ENCODE measurements at places on chromosomes 6 and 20. TPM values are rescaled to one million over a fixed set of nuclear protein-coding genes. Genes with fewer than 3 reads are reported as not detected.

DNA sequence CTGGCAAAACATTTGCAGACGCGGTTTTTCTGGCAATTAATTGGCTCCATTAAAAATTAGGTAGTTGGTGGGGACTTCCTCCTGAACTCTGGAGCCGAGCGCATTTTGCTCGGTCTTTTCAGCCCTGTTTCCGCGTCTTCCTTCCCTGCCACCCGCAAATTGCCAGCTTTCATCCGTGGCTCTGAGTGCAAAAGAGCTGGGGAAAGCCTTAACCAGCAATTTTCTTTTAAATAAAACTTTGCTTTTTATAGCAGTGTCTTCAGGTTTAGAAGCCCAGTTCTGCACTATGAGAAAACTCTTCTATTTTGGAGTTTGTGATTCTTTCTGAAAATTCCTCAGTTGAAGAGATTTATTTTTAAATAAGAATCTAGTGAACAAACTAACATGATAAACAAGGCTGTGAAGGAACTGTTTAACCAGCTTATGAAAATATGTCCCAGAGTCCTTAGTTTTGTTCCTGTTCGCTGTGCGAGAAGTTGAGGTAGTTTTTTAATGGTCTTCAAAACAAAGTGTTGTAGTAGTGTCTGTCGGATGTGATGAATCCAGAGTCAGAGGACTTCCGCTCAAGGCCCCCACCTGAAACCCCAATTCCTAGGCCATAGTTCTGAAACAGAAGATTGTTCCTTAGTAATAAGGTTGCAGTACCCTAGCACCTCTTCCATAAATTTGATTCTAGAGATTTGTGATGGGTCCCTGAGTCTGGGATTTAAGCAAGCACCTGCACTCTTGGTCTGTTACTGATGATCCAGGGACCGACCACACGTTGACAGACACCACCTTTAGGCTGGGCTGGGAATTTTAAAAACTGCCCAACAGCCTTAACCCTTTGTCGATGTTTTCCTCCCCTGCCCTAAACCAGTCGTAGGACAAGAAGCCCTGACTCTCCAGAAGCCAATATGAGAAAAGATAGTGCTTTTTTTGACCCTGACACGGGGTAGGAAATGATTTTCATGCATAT lies 950 bp downstream of the KCTD20 start:
- DNase-seq: peak; percentile 79

The FILIP1 gene
- 3.7 TPM for total RNA-seq

The UNC93A gene
- not detected for total RNA-seq

The TPBG gene
- 26.7 TPM for total RNA-seq

The C6orf163 gene
- 3.1 TPM for total RNA-seq

The PACRG gene
- total RNA-seq: 1.7 TPM

The COX4I2 gene
- total RNA-seq: not detected

DNA sequence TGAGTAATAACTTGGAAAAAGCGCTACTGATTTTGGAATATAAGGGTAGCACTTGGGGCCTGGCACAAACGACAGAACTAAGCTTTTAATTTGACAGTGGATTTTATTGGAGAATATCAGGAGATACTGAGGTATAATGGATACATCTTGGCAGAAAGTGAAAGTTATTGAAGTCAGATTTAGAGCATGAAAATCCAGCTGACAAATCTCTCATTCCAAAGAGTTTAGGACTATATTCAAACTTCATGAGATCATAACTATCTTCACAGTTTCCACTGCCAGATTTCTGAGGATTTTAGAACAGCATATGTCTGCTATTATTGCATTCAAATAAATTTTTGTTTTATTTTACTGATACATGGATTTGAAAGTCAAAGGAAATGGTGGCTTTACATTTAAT lies 132.3 kb upstream of the THEMIS start:
- DNase-seq: no peak

- DNase-seq: peak; percentile 61
Observed at GRCh38 chr6:135145063-135145800, 35.9 kb upstream of the MYB start.

GRCh38 chr6:112281821-112282615 lies 27.7 kb upstream of the LAMA4 start:
- peak; percentile 14 for DNase-seq

GRCh38 chr20:38893056-38893564 lies 33.1 kb upstream of the FAM83D start:
- no peak for DNase-seq

- DNase-seq: no peak
Observed at GRCh38 chr6:135520781-135521180, 23.2 kb upstream of the AHI1 start.

GRCh38 chr6:130037207-130037811 lies 18.9 kb downstream of the L3MBTL3 start:
- DNase-seq: peak; percentile 27

GRCh38 chr6:75306064-75306463 lies 21.5 kb upstream of the TMEM30A start:
- DNase-seq: no peak

The ULBP1 gene
- total RNA-seq: 1.0 TPM

The RAB32 gene
- total RNA-seq: 10.4 TPM

The HLA-DPA1 gene
- 6.9 TPM for total RNA-seq

DNA sequence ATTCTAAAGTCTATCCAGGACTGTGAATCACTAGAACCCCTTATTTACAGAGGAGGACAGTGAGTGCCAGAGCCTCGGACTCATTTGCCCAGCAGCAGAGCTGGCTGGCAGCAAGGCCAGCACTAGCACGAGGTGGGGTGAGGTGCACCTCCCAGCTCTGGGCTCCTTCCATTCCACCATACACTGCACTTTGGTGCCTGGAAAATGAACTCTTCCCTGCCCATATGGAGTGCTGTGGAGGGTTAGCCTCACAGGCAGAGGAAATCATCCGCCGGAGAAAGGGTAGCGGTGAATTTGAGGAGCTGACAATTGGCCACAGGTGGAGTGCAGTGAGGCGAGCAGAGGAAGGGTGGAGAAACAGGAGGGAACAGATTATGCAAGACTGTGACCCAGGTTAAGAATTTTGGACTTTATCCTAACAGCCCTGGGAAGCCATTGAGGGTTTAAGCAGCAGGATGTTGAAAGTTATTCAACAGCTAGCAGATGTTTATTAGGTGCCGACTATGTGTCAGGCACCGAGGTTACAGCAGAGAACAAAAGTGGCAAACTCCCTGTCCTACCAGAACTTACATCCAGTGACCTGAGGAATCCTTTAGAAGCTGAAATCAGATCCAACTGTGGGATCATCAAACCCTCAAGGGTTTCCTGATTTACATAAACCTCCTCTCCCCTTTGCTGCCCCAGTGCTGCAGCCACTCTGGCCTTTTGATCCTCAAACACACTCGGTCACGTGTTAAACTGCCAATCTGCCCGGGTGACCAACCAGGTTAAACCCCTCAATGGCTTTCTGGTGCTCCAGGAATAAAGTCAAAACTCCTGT lies 6.2 kb downstream of the TRIM26 start:
- DNase-seq: peak; percentile 55

The UBE2C gene
- 198 TPM for total RNA-seq

DNA sequence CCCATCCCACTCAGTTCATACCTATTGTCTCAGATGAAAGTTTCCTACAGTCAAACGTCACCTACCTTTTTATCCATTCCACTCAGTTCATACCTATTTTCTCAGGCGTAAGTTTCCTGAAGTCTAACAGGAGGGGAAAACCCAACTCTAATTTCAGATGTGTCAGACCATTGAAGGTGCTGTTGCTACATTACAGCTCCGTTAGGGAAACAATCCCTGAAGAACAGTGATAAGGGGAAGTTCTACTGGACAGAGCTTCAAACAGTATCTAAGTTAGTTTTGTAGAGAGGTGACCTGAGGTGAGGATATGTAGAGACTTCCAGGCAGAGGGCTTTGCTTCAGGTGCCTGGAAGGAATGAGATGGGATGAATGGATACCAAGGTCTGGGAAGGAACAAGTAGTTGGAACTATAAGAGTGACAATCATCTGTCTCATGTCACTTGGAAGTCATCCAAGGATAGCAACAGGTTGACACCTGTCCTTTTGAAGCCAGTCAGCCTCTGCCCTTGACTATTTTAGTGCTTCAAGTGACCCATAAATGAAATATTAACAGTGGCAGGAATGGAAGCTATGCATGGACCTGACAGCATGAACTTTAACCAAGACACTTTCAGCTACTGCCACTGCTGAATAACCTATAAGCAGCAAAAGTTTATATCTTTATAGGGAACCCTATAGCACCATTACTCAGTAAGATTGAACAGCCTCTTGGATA lies 191.6 kb upstream of the MOCS1 start:
- DNase-seq: no peak

DNA sequence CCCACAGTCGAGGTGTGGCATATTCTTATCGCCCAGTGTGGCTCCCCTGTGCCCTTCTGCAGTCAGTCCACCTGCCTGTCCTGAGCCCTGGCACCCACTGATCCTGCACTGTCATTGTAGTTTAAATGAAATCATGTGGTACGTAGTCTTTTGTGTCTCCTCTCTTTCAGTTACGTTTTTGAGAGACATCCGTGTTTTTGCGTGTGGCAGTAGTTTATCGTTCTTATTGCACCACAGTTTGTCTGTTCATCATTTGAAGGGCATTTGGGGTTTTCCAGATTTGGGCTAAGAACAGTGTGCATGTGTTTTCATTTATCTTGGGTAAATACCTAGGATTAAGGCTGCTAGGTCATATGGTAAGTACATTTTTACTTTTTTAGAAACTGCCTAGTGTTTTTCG lies 49.3 kb downstream of the SPATA2 start:
- DNase-seq: no peak

- no peak for DNase-seq
Observed at GRCh38 chr20:43963872-43964791, 49.5 kb downstream of the TOX2 start.

The HLA-DQB1 gene
- total RNA-seq: 5.7 TPM

DNA sequence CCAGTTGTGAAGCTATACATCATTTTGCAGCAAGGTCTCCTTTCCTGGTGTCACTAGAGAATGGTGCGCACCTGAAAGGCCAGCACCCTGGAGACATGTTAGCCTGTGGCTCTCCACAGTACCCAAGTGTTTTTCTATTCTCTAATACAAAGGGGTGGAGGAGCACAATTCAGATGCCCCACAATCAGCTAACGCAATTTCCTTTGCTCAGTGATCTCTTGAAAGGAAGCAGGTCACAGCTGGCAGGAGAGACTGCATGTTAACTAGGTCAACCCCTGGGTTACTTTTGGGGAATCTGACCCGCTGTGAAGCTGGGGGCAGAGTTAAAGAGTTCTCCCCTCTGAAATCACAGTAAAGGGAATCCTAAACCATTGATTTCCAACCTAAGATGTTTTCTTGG lies 92.5 kb downstream of the B3GAT2 start:
- peak; percentile 46 for DNase-seq

DNA sequence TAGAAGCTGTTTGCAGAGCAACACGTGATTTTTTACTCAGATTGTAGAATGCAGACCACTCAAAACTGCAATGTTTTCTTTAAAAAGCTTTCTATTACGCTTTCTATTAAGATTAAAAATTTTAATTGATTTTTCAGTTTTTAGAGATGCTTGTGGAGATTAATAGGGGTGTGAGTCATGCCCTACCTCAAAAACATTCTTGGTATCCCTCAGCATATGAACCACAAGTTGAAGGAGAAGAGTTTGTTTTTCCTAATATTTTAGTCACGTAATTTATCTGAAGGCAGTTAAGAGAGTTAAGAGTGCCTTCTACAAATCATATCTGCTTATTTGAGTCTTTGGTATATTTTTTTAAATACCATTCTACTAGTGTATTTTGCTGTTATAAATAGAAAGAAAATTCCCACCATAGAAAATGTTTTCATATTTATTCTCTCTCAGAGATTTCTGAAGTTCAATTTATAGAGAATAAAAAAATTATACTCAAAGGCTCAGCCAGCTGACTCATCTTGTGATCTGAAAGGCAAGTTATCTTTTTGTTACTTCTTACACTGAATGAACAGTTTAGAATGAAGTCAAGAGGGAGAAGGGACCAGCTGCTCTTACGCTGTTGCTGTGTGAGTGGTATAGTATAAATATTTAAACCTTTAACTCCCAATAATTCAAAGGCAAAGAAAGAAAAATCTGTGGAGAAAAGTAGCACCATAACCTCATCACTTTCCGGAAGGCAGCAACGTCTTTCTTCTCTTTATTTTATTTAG lies 7.6 kb downstream of the RIPOR2 start:
- no peak for DNase-seq

- DNase-seq: no peak
Observed at GRCh38 chr6:82362144-82362543, 1.5 kb upstream of the TPBG start.

DNA sequence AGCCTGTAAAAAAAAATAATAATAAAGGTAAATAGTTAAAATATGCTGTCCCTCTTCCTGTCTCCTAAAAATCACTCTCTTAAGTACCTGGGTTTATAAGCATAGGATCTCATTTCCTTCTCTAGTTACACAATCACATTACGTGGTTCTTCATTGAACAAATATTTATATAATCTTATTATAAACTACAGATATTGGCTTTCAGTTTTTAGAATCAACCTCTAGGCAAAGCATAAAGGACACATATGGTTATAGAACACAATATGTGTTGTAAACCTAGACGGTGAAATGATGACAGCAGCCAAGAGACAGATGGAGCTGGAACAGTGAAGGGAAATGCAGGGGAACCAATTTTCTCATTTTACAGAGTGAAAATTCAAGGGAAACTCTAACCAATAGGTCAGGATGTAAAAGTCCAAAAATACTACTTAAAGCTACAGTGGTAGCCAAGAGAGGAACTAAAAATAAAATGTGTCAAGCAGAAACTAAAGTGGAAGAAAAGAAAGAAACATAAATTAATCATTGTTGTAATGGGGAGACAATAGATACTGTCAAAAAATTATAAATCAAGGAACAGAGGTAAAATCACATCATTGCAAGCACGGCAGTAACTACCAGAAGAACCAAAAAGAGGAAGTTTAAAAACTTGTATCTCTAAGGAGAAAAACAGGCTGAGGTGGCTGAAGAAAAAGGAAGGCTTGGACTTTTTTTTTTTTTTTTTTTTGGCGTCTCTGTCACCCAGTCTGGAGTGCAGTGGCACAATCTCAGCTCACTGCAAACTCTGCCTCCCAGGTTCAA lies 82.8 kb upstream of the CDYL start:
- no peak for DNase-seq

DNA sequence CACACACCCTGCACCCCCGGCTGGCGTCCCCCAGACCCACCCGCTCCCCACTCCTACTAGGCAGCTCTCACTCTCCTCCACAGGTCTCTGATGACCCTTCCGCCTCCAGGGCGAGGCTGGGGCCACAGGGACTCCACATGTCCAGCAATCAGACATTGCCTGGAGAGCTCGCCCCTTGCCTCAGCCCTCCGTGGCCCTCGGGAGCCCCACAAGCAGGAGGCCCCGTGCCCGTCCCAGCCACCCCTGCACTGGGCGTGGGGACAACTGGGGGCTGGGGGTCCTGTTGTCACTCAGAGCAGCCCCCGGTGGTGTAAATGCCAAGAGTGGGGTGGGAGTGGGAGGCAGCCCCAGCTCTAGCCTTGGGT lies 1.5 kb downstream of the COL20A1 start:
- DNase-seq: no peak

The PNRC1 gene
- 40.7 TPM for total RNA-seq

GRCh38 chr6:81762132-81762531 lies 9.7 kb upstream of the TENT5A start:
- DNase-seq: no peak

The FAM210B gene
- 15.7 TPM for total RNA-seq

The GABRR1 gene
- total RNA-seq: 0.16 TPM

GRCh38 chr20:5881703-5882102 lies 68.6 kb downstream of the TRMT6 start:
- peak; percentile 24 for DNase-seq

All from GM23338 (cell line).